ENCODE measurements at places on chromosomes 12 and 14.

GRCh38 chr12:116497051-116497591, 62.1 kb upstream of the MAP1LC3B2 start:
- no peak for DNase-seq

- DNase-seq, result no peak
Observed at GRCh38 chr12:7118881-7119280, 9.8 kb downstream of the RBP5 start.

DNA sequence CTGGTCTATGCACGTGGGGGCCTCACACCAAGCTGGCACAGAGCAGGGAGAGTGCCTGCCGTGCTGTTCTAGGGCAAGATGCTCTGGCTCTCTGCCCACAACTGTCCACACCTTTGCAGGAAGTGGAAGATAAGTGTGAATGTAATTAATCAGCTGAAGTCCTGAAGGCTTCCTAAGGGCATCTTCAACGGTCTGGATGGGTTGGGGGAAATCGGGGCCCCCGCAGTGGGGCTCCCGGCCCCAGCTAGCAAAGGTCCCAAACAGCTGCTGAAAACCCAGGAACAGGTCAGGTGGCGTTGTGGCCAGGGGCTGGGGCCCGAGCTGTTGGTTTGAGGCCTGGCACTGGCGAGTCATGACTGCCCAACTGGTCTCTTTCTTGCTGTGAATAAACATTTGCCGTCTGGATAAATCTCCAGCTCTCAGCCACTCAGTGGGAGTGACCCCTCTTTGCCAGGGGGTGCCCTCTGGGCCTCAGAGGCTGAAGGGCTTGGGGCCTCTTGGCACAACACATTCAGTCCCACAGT, 6.7 kb upstream of the SLC25A29 start:
- DNase-seq, result no peak

- DNase-seq, result no peak
Observed at GRCh38 chr14:80958226-80958625, 2.8 kb downstream of the TSHR start.

DNA sequence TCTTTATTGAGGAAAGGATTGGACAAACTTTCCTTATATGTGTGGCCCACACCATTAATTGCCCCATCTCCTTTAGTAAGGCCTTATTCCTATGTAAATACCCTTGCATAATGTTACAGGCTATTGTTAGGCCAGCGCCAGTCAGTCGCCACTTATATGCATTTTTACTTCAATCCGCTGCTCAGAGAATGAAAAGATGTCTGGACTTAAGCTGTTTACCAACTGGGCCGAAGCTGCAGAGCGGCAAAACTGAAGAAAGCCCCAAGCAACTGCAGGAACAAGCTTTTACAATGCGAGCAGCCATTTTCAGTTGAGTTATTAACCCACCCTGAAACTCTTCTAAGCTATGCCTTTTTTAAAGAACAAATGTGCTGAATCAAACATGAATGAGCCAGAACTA, 92.1 kb upstream of the OTX2 start:
- DNase-seq, result no peak

DNA sequence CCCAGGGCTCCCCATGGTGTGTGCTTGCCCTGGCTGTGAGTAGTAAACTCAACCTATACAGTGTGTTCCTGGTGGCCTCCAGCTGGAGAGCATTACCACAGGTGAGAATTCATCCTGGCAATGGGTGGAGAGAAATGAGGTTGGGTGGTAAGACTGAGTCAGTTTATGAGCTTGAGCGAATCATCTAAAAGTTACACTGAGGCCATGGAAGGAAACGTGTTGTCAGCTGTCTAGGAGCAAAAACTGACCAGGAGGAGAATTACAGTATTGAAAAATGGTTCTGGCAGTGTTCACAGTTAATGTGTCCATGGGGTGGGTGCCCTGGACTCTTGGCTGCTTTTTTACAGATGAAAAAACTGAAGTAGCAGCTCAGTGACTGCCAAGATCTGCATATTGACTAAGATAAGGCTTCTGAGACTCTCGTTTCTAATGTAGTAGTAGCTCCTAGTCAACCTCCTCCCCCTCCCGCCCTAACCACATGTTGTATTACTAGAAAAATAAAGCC, 202.0 kb upstream of the AMIGO2 start:
- no peak for DNase-seq

DNA sequence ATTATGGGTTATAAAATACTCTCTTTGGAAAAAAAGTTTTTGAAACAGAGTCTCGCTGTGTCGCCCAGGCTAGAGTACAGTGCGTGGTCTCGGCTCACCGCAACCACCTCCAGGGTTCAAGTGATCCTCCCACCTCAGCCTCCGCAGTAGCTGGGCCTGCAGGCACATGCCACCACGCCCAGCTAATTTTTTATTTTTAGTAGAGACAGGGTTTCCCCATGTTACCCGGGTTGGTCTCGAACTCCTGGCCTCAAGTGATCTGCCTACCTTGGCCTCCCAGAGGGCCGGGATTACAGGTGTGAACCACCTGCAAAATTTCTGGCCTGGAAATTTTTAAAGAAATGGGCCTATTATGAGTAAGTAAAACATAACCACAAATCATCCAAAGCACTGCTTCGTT, 3.8 kb downstream of the USP15 start:
- no peak for DNase-seq

DNA sequence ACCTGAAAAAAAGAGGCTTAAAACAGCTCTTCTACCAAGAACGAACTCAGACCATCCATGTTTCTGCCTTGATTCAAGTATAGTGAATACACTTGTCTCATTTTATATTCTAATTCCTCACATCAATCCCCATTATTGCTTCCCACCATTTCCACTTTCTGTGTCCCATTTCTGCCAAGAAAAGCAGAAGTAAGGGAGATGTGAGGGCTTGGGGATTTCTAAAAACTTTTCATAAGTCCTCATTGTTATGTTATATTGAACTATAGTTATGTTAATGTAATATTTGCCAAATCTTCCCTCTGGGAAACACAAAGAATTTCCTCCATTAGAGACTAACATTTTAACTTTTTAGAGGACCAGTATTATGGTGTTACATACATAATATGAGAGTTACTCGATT, 48.2 kb upstream of the PSMA6 start:
- no peak for DNase-seq

DNA sequence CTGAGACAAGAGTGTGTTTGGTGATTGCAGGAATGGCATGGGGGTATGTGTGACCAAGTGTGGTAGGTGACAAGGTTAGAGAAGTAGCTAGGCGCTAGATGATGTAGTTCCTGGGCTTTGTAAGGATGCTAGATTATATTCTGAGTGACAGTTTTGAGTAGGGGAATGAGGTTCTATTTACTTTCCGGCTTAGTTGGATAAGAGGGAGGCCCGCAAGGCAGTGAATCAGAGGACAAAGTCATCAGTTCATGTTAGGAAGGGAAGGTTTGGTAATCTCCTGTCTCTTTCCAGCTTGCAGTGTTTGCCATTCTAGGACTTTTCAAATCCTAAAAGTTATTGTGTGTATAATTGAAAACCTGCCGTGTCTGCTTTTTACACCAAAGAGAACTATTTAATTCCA, 45.0 kb downstream of the CFAP54 start:
- DNase-seq, result no peak

GRCh38 chr12:48286665-48287064, 64.1 kb downstream of the ZNF641 start:
- DNase-seq, result peak; percentile 58

DNA sequence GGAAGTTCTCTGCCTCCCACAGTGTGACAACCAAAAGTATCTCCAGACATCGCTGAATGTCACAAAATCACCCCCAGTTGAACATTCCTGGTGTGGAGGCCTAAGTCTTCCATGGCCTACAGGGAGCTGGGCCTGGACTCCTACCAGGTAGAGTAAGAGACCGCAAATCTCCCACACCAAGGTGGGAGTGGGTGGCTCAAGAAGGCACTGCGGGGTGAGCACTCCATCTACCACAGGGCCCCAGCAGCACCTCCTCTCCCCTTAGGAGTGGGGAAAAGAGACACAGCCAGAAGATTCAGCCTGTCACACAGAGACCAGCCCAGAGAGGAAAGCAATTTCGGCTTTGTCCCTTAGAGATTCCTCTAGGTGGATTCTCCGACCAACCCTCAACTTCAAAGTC, 25.5 kb downstream of the LRTM2 start:
- DNase-seq, result no peak

GRCh38 chr12:4540638-4541037, 1.9 kb downstream of the RAD51AP1 start:
- DNase-seq, result no peak

DNA sequence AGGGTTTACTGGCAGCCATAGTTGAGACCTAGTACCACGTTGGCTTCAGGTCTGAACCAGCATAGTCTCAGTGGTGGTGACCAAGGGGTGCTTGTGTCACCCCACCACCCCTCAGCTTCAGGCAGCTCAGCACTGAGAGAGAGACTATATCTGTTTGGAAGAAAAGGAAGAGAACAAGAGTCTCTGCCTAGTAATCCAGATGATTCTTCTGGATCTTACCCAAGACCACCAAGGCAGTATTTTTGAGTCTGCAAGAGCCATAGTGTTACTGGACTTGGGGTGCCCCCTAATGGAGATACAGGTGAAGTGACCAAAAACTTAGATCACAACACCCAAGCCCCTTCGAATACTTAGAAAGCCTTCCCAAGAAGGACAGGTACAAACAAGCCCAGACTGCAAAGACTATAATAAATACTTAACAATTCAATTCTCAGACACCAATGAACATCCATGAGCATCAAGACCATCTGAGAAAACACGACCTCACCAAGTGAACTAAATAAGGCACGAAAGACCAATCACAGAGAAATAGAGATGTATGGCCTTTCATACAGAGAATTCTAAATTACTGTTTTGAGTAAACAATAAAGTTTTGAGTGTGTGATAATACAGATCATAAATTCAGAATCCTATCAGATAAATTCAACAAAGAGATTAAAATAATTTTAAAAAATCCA, 107.0 kb downstream of the HELB start:
- peak; percentile 81 for DNase-seq

DNA sequence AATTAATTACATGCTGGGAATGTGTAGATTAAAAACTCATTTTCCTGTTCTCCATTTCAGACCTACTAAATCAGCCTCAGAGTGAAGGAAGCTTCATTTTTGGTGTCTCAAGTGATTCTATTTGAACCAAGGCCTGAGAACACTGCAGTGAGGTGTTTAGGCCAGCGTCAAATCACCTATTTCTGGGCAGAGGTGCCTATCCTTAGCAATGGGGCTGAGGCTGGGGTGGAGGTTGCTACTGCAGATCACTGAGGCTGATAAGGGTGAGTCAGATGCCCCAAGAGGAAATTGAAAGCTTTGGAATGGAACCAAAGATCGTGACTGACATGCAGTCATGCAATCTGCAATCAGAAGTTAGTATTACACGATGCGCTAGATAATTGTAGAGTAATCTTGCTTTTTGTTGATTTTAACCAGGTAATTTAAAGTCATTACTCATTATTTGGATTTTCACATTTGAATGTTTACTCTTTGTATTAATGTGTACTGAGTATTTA, 4.4 kb downstream of the TXNRD1 start:
- peak; percentile 88 for DNase-seq

GRCh38 chr14:103753774-103754173, 38.2 kb downstream of the ZFYVE21 start:
- no peak for DNase-seq

DNA sequence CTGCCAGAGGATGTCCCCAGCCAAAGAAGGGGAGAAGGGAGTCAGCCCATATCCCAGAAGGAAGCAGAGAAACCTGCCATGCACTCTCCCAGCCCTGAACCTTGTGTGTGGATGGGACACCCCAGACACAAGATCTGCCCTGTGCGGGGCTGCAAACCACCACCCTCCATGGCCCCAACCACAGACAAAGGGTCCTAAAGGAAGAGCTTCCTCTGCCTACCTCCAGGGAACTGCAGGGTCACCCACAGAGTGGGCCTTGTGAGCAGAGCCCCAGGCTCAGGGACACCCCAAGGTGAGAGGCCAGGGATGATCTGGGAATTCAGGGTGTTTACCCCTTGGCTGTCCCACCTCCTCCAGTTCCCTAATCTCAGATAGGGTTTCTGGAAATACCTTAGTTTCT, 56.5 kb downstream of the ISCA2 start:
- DNase-seq, result no peak

DNA sequence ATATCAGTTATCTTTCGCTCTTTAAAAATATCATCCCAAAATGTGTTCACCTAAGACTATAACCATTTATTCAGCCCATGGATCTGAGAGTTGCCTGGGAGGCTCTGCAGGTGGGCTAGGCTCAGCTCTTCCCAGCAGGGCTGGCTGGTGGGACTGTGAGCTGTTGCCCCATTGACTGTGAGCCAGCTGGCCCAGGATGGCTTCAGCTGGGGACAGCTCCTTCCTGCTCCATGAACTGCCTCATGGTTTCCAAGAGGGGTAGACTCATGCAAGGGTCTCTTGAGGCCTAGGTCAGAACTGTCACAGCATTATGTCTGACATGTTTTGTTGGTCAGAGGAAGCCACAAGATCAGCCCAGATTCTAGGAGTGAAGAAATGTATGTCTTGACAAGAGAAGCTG, 114.1 kb upstream of the E2F7 start:
- no peak for DNase-seq

DNA sequence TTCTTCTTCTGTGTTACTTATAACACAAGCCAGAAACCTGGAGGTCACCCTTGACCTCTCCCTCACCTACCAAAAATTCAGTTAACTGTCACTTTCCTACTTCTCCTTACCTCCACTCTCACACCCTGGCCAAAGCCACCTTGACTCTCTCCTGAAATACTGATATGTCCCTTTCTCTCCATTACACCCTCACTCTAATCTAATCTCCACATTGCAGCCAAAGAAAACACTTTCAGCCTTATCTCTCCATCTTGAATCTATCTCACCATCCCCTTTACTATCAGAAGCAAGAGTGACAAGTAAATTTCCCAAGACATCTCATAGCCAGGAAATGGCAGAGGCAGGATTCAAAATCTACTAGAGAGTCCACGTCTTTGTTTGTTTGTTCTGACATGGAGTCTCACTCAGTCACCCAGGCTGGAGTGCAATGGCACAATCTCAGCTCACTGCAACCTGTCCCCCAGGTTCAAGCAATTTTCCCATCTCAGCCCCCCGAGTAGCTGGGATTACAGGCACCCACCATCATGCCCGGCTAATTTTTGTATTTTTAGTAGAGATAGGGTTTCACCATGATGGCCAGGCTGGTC, 28.0 kb upstream of the USP15 start:
- DNase-seq, result peak; percentile 61

- DNase-seq, result no peak
Observed at GRCh38 chr14:54344445-54344844, 52.4 kb upstream of the CDKN3 start.

GRCh38 chr12:108213871-108214445, 84.9 kb downstream of the WSCD2 start:
- no peak for DNase-seq

GRCh38 chr12:27534765-27535161, 10.8 kb downstream of the PPFIBP1 start:
- DNase-seq, result no peak

All from mesendoderm (in vitro differentiated cells).